ENCODE measurements at places on chromosomes 2 and 18. TPM values are rescaled to one million over a fixed set of nuclear protein-coding genes. Genes with fewer than 3 reads are reported as not detected.

DSC2 gene
- total RNA-seq: 1.5 TPM

GGCX gene
- total RNA-seq: 44.3 TPM

LCLAT1 gene
- total RNA-seq: 20.6 TPM

CNTNAP5 gene
- not detected for total RNA-seq

INO80D gene
- 2.1 TPM for total RNA-seq

FAM168B gene
- 86.7 TPM for total RNA-seq

CROCC2 gene
- total RNA-seq: not detected

MEP1B gene
- total RNA-seq: 0.15 TPM

HES6 gene
- total RNA-seq: 12.2 TPM

UCN gene
- total RNA-seq: 2.2 TPM

GATA6 gene
- total RNA-seq: 2.2 TPM

MOGAT1 gene
- total RNA-seq: not detected

COLEC12 gene
- total RNA-seq: 0.06 TPM

SERPINB2 gene
- not detected for total RNA-seq

HOXD4 gene
- 0.55 TPM for total RNA-seq

SERPINB5 gene
- total RNA-seq: 0.13 TPM

DTNB gene
- 9.6 TPM for total RNA-seq

DSC3 gene
- total RNA-seq: 1.8 TPM

PNKD gene
- 67.0 TPM for total RNA-seq

ITGB6 gene
- total RNA-seq: 0.89 TPM

CCDC74A gene
- total RNA-seq: 17.3 TPM

All from A549 treated with DMSO at 1 μM for 4 hours (cell line).